Smooth muscle cell of the brain vasculature (primary cell): ENCODE measurements at places on chromosomes 1 and 21.

GRCh38 chr1:19639999-19640362, 4.1 kb upstream of the NBL1 start:
- no peak for DNase-seq

GRCh38 chr1:118223426-118223825, 38.4 kb upstream of the SPAG17 start:
- no peak for DNase-seq

DNA sequence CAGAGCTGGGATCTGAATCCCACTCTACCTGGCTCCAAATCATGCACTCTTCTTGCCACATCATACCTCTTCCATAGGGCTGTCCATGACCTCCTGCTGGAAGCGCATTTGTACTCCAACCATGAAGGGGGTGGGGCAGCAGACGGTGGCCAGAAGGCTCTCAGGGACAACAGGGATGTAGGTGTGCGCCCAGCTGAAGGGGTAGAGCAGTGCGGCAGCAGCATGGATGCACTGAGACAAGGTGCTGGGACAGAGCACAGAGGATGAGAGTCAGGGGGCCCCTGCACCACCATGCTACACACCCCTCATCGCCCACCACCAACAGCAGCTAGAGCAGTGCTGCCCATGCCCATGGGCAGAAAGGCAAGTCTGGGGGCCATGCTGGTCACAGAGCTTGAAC, 8.4 kb downstream of the DENND2D start:
- no peak for DNase-seq

GRCh38 chr21:42777757-42778344, 101.5 kb downstream of the WDR4 start:
- DNase-seq: no peak

GRCh38 chr1:151535326-151536271, 4.5 kb upstream of the TUFT1 start:
- no peak for DNase-seq

DNA sequence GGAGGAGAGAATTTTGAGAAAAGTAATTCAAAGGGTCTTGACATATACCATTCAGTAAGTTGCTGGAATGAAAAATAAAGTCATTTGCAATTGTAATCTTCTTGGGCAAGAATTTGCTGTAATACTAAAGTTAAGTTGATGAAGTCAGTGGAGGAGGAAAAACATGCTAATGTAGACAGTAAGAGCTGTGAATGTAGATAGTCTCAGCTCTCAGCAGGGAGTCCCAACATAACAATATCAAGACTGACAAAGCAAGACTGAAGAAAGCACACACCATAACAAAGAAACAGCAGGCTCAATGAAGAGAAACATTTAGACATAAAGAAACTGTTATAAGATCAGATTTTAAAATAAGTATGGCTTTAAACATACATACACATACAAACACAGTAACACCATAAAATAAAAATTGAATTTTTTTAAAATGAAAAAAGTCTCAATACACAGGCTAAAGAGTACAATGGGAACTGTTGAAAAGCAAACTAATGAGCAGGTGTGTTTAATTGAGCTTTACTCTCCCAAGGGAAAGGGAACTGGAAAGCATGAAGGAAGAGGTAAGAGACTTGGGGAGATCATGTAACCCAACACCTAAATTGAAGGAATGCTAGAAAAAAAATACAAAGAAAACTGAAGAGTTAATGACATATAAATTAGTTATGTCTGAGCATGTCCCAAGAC, 336.3 kb upstream of the NCAM2 start:
- DNase-seq: no peak
